ENCODE measurements at places on chromosomes 16 and 17. TPM values are rescaled to one million over a fixed set of nuclear protein-coding genes. Genes with fewer than 3 reads are reported as not detected.

The RNF222 gene
- not detected for total RNA-seq

The TM4SF5 gene
- not detected for total RNA-seq

The FOXN1 gene
- total RNA-seq: not detected

The ESRP2 gene
- not detected for total RNA-seq

The INCA1 gene
- not detected for total RNA-seq

The RPL23 gene
- total RNA-seq: 638 TPM

The TIMP2 gene
- total RNA-seq: 180 TPM

The SLC47A1 gene
- total RNA-seq: 0.27 TPM

The RAB40C gene
- 12.0 TPM for total RNA-seq

The RMI2 gene
- 3.0 TPM for total RNA-seq

The SNX20 gene
- not detected for total RNA-seq

The WNT9B gene
- total RNA-seq: not detected

The MIF4GD gene
- 3.8 TPM for total RNA-seq

The MRTFB gene
- 29.2 TPM for total RNA-seq

The SCPEP1 gene
- 140 TPM for total RNA-seq
